ENCODE measurements at places on chromosomes 6 and 20.

DNA sequence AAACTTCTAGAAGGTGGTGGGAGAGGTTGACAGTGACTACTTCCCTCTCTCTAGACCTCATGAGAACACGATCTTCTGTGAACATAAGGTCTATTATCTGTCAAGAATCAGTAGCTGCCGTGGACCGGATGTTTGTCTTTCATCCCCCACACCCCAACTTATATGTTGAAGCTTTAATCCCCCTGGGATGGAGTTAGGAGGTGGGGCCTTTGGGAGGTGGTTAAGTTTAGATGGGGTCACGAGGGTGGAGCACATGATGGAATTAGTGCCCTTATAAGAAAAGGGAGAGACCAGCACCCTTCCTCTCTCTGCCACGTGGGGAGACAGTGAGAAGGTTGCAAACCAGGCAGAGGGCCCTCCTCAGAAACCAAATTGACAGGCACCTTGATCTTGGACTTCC lies 409.1 kb downstream of the QKI start:
- no peak for DNase-seq

DNA sequence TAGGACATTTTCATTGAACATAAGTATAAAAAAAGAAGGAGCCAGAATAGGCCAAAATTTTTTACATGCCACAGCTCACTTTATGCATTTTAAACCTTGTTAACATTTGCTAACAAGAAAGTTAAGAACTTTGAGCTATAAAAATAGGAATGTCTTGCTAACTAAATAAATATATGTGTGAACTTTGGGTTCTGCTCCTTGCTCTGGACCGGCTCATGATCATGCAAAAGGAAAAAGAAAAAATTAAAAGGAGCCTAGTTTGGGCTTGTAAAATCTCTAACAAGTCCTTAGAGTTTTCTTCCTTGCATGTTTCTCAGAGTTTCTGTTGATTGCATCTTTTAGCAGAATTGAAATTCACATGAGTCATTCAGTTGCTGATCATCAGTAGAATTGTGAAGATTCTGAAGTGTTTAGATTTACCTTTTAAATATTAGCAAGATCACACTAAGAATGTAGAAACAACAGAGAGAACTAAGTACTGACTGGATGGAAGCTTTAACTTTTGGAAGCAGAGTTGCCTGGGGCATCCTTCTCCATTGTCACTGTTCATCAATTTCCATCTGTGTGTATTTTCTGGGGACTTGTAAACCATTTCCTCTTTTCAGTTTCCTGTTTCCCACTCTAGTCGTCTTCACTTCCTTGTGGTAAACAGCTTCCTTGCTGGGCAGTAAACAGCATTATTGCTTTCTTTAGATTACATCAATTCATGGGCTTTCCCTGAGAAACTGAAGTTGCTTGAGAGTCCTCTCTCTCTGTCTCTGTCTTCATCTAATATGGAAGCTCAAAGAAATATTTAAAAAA lies 458.4 kb upstream of the BTBD3 start:
- DNase-seq: no peak

- peak; percentile 69 for DNase-seq
Measured at GRCh38 chr20:6765469-6766058, 1.9 kb upstream of the BMP2 start.

DNA sequence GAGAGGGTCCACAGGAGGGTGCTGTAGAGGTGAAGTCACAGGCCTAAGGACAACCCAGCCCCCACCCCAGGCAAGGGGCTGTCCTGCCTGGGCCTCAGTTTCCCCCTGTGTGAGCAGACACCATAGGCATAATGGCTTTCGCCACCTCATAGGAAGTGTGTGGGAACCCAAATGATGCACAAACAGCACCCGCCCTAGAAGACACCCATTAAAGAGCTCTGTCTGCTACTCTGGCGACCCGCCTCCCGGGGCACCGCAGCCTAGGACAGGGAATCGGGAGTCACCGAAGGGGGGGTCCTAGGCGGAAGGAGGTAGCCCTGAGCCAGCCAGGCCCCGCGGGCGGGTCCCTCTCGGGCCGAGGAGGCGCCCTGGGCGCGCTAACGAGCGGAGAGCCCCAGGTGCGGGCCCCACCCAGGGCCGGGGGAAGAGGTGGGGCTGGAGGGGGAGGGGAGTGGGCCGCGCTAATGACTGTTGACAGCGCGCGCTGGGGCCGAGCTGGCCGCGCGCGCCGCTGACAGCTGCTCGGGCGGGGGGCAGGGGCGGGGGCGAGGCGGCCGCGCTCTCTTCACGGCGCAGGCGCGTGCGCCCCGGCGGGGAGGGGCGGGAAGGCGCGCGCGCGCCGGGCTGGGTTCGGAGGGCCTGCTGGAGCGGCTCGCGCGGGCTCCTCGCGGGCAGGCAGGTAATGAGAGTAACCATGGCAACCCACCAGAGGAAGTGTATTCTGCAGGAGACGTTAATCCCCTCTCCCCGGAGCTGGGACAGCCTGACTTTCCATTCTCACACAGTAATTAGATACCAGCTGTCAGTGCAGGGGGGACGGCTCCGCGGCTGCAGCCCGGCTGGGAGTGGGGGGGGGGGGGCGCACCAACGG lies 48.9 kb downstream of the NOL4L start:
- DNase-seq: peak; percentile 90

DNA sequence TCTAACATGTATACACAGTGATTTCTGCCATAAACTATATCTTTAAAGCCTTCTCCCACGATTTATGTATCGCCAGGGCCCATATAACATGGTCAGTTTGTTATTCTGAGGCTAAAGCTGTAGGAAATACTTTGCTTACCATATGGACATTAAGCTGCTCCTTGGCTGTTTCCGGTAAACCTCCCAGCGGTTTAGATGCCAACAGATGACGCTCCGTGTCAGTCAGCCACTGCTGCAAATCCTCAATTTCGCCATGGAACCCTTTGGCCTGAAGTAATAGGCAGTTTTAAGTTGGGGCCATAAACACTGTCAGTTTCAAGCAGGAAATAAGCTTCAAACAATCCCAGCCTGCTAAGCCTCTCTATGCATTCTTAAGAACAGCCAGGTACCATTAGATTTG lies 145.4 kb downstream of the DST start:
- DNase-seq: no peak

DNA sequence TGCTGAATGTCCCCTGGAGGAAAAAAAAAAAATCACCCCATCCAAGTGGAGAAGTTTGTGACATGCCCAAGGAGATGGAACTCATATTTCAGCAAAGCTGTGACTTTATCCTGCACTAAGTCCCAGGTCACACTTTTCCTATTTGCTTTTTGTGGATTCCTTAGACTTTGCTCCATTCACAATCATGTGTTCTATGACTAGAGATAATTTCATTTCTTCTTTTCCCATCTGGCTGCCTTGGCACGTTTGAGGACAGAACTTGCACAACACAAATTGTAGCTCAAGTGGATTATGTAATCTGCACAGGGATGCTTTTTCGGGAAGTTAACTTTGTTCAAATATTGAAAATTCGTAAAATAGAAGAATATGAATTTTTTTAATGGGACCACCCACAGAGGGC lies 100.7 kb upstream of the PTPN1 start:
- DNase-seq: no peak

DNA sequence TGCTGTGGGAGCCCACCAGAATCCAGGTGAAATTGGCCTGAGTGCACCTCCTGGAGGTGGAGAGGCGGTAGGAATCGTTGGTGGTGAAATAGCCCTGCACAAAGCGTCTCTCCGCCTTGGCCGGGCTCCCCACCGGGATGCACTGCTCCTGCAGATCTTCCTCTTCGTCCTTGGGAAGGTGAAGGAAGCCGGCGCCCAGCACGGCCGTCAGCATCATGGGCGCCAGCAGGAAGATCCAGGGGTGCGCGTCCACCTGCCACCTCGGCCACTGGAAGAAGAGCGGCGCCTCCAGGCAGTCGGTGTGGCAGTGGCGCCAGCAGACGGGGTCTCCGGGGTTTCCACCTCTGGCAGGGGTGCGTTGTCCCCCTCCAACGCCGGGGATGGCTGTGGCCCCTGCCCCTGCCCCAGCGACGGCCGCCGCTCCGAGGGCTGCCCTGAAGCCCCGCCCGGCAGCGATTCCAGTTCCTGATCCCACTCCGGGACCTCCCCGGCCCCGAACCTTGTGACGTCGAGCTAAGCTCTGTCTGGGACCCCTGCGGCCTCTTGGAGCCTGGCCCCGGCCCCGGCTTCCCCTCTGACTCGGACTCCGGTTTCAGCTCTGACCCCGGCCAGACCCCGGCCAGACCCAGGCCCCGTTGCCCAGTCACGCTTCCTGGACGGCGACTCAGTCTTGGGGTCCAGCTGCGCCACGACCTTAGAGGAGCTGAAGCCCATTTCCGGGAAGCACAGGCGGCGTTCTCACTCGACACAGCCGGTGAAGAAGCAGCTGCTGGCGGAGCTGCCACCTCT lies 91.9 kb downstream of the CD164 start:
- no peak for DNase-seq

GRCh38 chr20:30611239-30611984 lies 646.1 kb upstream of the DEFB115 start:
- DNase-seq: no peak

- DNase-seq: no peak
Measured at GRCh38 chr20:21272279-21272678, 30.9 kb upstream of the XRN2 start.

DNA sequence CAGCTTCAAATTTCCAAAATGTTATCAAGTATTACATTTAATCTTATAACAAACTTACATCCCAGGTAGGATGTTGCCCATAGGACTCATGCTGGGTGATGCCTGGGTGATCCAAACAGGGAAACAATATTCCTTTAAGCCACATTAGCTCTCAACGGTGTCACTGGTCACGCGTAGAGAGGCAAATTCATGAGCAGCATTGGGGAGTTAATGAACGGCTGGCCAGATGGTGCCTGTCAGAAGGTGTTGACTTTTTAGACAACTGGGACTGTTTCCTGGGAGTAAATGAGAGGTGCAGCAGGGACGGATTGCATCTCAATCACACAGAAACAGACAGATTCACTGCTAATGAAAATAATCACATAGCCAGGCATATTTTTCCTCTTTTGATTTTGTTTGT lies 83.3 kb upstream of the ID4 start:
- no peak for DNase-seq

GRCh38 chr20:15921930-15922329 lies 651.3 kb downstream of the KIF16B start:
- no peak for DNase-seq

DNA sequence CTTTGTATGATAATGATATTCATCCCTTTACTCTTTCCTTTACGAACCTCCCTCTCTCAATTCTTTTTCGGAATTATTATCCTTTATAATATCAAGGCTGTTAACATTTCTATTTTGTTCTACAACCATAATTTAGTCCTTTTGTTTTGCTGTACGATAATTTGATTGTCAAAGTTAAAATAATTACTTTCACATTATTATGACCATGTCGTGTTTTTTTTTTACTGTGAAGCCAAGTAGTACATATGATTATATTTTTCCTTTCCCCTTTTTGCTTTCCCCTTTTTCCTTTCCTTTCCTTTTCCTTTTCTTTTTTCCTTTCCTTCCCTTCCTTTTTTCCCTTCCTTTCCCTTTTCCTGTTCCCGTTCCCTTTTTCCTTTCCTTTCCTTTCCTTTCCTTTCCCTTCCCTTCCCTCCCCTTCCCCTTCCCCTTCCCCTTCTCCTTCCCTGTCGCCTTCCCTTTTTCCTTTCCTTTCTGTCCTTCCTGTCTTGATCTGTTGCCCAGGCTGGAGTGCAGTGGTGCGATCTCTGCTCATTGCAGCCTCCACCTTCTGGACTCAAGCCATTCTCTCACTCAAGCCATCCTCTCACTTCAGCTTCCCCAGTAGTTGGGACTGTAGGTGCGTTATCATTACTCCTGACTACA lies 19.5 kb downstream of the CD2AP start:
- DNase-seq: no peak

DNA sequence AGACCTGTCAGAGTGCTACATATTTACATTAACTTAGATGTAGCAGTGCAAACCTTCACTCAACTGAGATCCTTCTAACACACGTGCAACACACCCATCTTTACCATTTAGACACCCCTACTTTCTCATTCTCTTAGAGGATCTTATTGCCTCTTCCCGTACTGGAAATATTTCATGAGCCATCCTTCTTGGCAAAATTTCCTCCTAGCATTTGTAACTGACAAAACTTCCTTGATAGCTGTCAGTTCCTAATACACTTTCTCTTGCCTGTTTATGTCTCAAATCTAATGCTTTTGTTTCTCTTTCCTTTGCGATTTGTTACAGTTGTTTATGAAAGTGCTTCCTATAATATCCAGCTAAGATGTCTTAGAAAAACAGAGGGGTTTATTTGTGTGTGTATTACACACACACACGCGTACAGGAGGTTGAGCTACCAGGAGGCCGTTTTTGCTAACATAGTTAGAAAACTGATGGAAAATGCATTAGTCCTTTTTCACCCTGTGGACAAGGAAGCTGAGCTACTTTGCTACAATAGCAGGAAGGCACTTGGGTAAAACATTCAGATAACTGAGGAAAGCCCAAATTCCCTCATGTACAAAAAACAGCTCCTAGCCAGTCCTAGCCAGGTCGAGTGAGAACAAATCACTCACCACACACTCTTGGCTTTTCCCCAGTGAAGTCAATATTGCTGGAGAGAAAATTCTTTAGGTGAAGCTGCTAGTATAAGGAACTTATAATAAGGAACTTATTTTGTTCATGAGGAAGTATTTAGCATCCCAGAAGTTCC lies 153.6 kb downstream of the NFATC2 start:
- DNase-seq: no peak
